GDM1 (cell line): ENCODE measurements at places on chromosomes 3 and 15.

GRCh38 chr15:26945046-26945445 lies 25.9 kb upstream of the GABRG3 start:
- no peak for DNase-seq

DNA sequence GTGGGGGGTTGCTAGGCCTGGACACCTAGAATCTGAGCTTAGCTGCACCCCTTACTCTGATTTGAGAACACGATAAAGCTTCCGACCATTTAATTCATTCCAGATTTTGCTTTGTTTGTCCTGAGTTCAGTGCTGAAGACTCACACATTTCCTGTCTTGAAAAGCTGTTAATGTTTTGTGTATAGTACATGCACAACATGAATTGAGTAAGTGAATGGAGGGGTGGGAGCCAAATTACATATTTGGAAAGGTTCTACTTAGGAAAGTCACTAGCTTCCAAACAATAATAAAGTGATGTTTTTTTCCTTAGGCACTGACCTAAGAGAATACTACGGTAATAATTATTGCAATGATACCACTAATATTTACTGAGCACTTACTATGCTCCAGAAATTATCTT lies 955.2 kb upstream of the NR2F2 start:
- no peak for DNase-seq

- no peak for DNase-seq
Observed at GRCh38 chr3:49025005-49025792, 3.3 kb downstream of the NDUFAF3 start.

GRCh38 chr15:40096094-40096891 lies 12.4 kb downstream of the BMF start:
- no peak for DNase-seq

DNA sequence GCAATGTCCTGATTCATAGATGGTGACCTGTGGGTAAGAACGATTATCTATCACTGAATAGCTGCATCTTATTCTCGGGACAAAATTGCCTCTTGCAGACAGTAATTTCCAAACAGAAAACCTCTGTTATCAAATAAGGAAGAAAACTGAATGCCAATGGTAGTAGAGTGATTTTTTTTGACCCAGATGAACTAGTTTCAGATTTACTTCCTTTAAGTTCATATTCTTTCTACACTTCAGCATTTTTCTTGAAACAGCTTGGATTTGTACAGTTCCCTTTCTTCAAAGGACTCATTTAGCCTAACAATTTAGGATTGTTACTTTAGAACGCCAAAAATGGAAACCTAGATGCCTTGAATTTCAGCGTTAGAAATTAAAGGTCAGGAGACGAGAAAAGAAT lies 14.6 kb downstream of the ETV5 start:
- DNase-seq = no peak

DNA sequence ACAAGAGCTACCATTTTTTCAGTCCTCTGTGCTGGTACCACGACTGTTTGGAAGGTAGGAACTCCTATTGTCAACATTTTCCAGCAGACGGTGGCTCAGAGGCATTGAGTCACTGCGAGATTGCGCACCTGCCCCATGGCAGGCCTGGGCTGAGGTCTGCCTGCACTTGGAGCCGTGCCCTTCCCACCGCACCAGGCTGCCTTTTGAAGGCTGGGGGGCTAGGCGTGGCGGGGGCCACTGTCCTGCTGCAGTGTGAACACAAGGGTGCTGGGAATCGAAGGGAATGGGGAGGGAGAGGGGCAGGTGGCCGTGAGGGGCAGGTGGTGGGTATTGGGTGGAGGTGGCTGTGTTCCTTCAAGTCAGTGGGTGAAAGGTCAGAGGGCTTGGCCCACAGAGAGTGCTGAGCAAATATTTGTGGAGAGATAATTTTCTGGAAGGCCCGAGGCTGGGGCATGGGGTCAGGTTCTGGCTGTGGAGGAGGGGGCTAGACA lies 16.3 kb downstream of the SNX33 start:
- no peak for DNase-seq

DNA sequence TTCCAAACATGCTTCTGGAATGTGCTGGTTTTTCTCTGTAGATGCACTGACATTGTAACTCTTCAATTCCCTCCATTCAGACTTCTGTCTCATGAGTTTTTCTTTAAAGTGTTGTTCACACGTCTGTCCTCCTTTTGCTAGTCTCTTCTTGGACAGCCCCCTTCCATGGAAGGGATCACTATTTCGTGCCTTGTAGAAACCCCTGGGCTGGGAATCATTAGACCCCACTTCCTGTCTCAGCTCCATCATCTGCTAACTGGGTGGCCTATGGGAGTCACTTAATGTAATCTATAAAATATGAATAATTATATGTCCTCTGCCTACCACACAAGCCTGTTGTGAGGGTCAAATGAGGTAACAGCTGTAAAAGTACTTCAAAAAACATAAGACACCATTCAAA lies 110.6 kb downstream of the THSD4 start:
- no peak for DNase-seq

- no peak for DNase-seq
Observed at GRCh38 chr3:59798372-59799086, 748.7 kb upstream of the CFAP20DC start.

DNA sequence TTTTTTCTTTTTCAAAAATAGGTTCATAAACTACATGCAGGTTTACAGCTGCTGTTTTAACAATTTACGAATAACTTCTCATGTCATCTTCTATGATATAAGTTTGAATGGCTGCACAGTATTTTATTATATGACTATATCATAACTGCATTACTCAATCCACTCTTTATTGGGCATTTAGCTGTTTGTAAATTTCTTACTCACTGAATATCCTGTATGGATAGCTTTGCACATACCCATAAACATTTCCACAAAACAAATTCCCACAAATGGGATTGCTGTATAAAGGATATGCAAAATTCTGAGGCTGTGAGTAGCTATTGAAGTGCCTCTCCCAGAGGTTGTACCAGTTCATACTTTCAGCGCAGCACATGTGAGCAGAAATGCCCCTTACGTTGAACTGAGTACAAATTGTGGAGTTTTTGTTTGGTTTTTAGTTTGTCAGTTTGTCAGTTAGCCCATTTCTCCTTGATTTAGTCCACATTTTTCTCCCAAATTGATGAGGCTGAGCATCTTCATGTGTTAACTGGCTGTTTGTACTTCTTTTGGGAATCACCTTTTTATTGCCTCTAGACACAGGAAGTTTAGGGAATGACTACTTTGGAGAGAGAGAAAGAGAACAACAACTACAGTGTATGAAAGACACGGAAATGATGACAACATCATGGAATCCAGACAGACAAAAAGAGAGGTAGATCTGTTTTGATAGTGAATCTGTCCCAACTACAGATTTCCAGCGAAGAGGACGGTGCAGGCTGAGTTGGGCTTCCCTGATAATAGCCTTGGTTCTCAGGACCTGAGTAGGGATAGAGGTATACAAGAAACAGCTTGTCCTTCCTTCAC lies 24.8 kb downstream of the TTC23 start:
- DNase-seq = no peak
